Cerebellum (tissue), 4 donors: ENCODE measurements at places on chromosomes 16 and 17. TPM values are rescaled to one million over a fixed set of nuclear protein-coding genes. Genes with fewer than 3 reads are reported as not detected.
A peak's percentile ranks its signal among the peaks of the same experiment; 100 is the strongest.

- peak; percentile 68 for DNase-seq
Measured at GRCh38 chr17:43020789-43021740, 1.1 kb downstream of the VAT1 start.

- DNase-seq, result no peak
Measured at GRCh38 chr16:1295465-1295864, 14.0 kb upstream of the UBE2I start.

DNA sequence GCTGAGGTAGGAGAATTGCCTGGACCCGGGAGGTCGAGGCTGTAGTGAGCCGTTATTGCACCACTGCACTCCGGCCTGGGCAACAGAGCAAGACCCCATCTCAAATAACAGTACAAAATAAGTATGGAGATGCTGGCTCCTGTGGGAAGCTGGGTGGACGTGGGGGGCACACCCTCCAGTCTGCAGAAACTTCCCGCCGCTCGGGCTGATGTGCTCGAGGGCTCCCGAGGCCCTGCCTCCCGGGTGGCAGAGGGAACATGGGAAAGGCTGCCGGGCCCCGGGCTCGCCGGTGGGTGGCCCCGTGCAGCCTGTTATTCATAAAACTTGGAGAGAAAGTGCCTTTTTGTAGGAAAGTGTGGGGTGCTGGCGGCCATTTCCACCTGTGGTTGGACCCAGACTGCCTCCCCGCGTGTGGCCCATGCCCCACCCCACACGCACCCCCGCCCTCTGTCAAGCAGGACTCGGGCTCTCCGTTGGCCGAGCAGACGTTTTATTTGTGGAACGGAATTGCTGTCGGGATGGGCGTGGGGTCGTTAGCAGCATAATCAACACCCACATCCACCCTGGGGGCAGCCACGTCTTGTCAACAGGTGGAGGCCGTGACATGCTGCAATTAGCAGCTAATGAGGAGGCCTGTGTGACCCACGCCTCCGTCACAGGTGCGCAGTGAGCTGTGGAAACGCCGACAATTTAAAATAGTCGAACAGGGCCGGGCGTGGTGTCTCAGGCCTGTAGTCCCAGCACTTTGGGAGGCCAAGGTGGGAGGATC is 7.4 kb upstream of the CIAO3 start:
- no peak for DNase-seq

TXNL4B gene
- 9.2 TPM for total RNA-seq

CMTM3 gene
- total RNA-seq, result 12.7 TPM
